Stimulated activated CD8-positive, alpha-beta memory T cell treated with anti-CD3 and anti-CD28 coated beads, Interleukin-4, amount 100 ng/mL, for 24 hours (primary cell): ENCODE measurements at places on chromosomes 5 and 9.

GRCh38 chr5:52043543-52043942 is 660.3 kb downstream of the ISL1 start:
- DNase-seq: no peak

DNA sequence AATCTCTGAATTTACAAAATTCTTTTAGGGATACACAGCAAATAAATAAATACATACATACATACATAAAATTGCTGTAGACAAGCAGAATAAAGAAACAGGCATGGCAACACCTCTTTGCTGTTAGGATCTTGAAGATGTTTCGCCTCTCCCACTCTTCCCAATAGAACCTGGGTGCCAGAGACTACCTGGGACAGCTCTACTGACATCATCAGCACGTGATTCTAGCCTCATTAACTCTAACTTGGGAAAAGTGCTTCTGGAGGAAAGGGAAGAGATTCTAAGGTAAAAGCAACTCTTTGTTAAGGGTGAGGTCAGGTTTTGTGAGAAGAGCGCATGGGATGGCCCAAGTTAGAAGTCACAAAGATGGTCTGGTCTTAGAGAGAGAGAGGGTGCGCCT is 339.1 kb downstream of the RFX3 start:
- DNase-seq: no peak

GRCh38 chr5:26884481-26884880 is 153.9 kb downstream of the CDH9 start:
- DNase-seq: no peak

GRCh38 chr9:4463824-4464223 is 26.4 kb upstream of the SLC1A1 start:
- no peak for DNase-seq

DNA sequence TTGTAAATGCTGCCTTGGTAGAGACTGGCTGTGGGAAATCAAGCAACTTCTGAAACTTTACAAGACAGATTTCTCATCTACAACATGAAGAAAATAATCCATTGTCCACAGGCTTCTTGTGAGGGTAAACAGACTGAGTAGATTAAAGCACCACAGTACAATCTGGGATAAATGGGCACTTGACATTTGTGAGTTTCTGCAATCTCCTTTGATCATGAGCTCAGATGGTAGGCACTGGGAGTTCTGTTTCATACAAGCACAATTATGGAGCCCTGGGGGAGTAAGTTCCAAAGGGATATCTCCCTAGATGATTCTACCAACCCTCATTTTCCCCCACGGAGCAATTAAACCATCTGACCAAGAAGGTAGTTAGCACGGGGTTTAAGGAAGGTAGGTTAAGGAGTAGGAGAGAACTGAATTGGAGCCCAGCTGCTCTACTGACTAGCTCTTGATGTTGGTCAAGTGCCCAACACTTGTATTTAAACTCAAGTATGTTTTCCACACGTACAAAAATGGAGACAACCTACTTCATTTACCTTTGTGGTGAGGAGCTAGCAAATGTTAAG is 479.5 kb upstream of the TNC start:
- DNase-seq: no peak

- no peak for DNase-seq
These were observed 395.6 kb upstream of the MPDZ start for GRCh38 chr9:13674926-13675637.

GRCh38 chr5:1732945-1733344 is 66.7 kb downstream of the MRPL36 start:
- no peak for DNase-seq

- DNase-seq: no peak
These were observed 20.4 kb upstream of the RFK start for GRCh38 chr9:76414661-76415060.

GRCh38 chr9:2384741-2385140 is 236.8 kb upstream of the VLDLR start:
- no peak for DNase-seq

DNA sequence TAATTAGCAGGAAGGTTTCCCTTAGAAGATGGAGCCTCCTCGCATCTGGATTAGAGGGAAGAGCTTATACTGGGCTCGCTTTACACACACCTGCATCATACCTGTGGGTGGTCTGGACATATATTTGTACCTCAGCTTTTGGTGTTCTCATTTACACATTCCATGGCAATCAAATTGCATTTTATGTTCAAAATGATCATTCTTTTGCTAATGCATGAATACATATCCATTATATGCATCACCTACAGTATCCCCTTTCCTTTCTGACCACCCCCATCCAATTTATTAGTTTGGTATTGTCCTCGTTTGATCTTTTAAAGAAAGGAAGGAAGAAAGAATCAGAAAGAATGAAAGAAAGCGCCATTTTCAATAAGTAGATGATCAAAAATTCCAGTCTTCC is 251.5 kb downstream of the SLF1 start:
- no peak for DNase-seq

- no peak for DNase-seq
These were observed 95.8 kb downstream of the PLPP1 start for GRCh38 chr5:55438998-55439397.

GRCh38 chr5:99176186-99176585 is 247.4 kb upstream of the CHD1 start:
- no peak for DNase-seq

- no peak for DNase-seq
These were observed at the start of gene CCDC192 for GRCh38 chr5:127702926-127703561. CCDC192 (plus strand) TSS chr5:127703391; CDS start chr5:127703446, 55 bp downstream.

DNA sequence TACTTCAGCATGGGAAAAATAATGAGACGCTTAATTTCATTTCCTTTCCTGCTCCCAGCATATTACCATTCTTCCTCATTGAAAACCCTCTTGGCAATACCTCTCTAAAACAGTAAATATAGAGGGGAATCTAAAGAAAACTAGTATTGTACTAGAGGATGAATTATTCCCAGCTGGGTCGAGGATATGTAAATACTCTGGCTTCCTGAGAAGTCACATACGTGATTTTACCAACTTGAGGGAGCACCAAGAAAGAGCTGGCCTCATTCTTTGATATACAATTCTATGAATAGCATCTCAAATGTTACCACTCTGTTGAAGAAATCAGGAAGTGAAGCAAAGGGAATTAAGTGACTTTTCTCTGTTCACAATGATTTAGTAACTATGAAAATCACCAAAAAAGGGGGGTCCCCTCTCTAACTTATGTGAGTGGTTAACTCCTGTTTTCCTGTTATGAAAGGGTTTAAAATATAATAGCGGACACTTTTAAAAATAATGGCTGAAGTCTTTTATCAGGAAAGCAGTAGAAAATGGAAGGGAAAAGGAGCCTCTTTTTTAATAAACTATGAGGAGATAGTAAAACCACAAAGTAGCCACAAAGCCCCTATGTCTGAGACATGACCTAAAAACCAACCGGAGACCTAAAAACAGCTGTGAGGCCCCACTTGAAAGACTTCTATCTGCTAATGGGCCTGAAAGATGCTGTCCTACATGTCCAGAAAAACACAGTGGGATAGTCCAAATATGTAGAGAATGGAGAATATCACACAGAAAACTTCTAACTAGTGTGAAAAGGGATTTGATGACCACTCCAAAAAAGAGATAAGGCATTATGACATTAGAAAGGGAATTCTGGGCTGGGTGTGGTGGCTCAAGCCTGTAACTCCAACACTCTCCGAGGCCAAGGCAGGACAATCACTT is 42.6 kb downstream of the LPAR1 start:
- DNase-seq: no peak

GRCh38 chr9:2876726-2877125 is 32.8 kb upstream of the PUM3 start:
- no peak for DNase-seq

- DNase-seq: no peak
These were observed 37.5 kb upstream of the DMRT1 start for GRCh38 chr9:804026-804425.

GRCh38 chr5:80607832-80608231 is 37.8 kb upstream of the ANKRD34B start:
- DNase-seq: no peak

DNA sequence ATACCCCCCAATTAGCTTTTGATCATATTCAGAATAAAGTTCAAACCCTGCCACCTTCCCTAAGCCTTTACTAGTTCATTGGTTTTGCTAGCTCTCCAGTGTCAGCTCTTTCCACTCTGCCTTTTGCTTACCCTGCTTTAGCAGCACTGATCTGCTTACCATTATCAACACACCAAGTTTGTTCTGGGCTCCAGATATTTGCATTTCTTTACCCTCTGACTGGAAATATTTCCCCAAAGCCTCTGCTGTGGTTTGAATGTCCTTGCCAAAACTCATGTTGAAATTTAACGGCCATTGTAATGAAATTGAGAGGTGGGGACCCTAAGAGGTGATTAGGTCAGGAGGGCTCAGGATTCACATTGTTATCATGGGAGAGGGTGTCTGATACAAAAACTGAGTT is 99.5 kb downstream of the GCNT1 start:
- no peak for DNase-seq

- no peak for DNase-seq
These were observed 396.2 kb downstream of the KCTD16 start for GRCh38 chr5:144566747-144567420.

- DNase-seq: no peak
These were observed 178.4 kb downstream of the FAM114A2 start for GRCh38 chr5:153860195-153860886.

DNA sequence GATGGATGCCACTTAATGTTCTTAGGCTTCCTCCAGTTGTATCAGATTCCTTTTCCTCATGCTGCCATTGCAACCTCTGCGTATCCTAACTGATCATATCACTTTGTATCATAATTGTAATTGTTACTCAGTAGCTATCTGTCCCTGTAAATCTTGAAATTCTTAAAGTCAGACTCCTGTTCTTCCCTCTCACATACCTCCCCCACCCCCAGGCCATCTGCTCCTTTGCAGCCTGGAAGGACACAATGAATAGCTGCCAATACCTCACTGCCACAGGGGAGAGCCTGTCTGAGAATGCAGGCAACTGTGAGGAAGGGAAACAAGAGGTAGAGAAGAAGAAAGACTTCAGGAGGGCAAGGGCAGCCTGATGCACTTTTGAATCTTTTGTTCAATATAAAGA is 228.5 kb downstream of the ENC1 start:
- DNase-seq: no peak

DNA sequence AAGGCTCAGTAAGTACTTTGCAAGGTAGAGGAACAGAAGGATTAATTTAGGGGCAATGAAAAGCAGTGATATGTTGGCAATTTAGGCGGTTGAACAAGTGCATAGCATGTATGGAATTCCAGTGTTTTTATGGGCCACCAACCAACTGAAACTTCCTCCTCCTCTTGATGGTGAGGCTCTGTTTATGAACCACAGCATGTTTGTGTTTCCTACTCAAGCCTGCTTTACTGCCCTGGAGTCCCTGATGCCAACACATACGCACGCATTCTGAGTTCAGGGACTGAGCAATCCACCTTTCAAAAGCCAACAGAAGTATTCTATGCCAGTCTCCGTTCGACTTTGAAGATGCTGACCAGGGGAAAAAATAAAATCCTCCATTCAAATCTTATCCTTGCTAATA is 417.5 kb downstream of the EFNA5 start:
- DNase-seq: no peak

DNA sequence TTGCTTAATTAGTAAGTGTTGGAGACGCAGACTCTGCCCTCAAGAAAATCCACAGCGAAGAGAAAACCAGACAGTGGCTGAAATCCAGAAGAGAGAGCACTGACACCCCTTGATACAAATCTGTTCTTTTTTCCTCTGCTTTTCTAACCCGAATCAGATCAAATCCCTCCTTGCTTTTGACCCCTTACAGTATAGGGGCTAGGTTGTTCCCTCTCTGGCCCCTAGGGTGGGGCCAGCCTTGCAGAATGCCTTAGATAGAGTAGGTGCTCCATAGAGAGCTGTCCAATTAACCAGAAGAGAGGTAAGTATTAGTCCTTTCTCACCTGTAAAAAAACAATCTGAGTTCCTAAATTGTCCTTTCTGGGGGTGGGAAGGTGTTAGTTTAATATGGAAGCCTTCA is 10.1 kb downstream of the C1QTNF2 start:
- DNase-seq: no peak

GRCh38 chr9:40913096-40913719 is 215.3 kb downstream of the FOXD4L6 start:
- no peak for DNase-seq

DNA sequence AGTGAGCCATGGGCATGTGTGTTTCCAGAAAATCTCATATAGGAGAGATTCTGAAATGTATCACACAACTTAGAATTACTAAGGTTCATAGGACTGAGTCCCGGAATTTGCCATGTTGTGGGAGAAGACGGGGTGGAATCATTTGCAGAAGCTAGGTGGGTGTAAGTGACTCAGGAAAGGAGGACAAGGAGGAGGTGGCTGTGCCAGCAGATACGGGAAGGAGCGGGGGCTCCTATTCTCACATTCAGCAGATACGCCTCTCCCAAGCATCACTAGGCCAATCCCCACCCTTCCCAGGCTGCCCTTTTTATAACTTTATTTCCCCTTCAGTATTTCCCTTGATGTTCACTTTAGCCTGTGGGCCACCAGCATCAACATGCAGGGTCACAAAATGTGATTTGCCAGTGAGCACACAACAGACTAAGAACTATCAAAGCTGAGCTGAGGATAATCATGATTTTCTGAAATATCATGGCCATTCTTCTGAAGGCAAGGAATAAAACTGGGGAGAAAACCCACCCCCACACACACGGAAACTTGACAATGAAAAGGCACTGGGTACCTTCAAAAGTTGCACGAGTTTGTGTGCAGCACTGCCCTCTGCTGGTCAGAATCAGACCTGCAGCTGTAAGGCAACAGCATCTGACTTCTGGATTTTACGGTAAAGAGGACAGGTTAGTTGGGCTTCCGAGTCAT is 133.2 kb downstream of the MTX3 start:
- peak; percentile 74 for DNase-seq

DNA sequence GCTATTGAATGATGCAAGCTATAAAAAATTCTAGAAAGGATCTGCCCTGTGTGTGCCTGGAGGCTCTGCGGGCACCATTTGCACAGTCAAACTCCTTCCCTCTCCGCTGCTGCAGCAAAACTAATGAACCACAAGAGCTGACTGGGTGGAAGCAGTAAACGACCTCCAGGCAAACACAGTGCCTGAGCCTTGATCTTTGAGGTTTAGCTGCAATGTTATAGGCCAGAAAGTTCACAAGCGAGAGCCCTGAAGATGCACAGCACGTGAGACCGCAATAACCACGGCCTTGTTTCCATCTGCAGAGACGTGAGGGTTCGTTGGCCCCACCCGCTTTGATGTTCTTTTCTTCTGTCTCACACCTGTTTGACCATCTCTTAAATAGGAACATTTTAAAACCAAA is 69.2 kb upstream of the S1PR3 start:
- DNase-seq: no peak

DNA sequence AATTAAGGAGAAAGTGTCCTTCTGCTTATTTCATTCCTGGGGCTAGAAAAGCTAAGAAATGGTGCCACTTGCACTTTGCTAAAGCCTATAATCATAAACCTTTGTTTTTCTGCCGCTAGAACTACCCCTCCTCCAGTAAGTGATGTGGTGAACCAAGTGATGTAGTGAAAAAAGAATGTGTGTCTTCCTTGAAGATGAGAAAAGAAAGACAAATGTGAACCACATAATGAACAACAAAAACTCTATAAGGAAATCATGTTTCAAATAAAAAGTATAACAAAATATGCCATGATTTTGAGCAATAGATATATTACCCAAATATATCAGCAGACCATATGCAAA is 179.0 kb upstream of the SGCD start:
- no peak for DNase-seq

- DNase-seq: peak; percentile 7
These were observed 430 bp upstream of the MSH3 start for GRCh38 chr5:80654054-80654390.
